ENCODE measurements at places on chromosomes 1 and 21.
A peak's percentile ranks its signal among the peaks of the same experiment; 100 is the strongest.

GRCh38 chr1:179816196-179816960 lies 61.2 kb downstream of the TOR1AIP2 start:
- peak; percentile 40 for DNase-seq

DNA sequence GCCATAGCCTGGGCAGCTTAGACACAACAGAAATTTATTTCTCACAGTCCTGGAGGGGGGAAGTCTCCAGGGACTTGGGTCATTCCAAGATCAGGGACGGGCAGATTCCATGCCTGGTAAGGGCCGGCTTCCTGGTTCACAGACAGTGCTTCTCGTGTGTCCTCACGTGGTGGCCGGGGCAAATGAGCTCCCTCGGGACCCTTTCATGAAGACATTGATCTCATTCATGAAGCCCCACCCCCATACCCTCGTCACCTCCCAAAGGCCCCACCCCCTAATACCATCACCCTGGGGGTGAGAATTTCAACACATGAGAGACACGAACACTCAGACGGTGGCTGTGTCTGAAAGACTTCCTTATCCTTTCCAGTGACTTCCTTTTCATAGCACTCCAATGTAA lies 51.5 kb downstream of the ACOT7 start:
- DNase-seq = no peak

DNA sequence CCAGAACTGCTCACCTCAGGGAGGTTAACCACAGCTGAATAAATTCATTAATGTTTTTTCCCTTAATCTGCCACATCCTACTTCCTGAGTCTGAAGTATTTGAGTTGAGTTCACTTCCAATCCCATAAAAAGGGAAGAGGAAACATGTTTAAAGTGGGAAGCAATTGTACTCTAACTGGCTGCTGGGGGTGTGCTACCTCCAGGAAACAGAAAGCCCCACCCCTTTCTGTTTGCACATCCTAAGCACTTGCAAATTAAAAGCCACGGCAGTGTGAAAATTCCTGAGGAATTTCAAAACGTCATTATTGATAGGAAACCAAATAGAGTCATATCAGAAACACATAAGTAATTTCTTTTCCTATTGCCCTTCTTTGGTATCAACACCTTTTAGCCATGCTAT lies 307.0 kb upstream of the NR5A2 start:
- DNase-seq = no peak

DNA sequence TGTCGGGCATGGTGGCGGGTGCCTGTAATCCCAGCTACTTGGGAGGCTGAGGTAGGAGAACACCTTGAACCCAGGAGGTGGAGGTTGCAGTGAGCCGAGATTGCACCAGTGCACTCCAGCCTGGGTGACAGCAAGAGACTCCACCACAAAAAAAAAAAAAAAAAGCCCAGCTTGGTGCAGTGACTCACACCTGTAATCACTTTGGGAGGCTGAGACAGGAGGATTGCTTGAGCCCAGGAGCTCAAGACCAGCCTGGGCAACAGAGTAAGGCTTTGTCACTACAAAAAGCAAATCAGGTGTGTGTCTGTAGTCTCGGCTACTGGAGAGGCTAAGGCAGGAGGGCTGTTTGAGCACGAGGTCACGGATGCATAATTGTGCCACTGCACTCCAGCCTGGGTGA lies 5.0 kb upstream of the H6PD start:
- no peak for DNase-seq

DNA sequence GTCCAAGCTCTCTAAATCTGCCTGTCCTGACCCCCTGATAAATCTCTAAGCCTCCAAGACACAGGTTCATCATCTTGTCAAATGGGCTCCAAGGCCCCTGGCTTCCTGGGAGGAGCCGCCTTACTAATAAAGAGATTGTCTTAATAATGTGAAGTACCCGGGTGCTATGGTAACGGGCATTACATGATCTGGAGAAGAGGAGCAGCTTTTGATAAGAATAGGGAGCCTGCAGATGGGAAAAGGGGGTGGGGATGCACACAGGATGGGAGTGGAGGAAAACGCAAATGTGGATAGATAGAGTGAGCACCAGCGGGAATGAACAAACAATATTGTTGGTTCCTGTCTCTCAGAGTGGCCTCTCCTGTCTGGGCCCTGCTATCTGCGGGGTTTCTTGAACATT lies 11.9 kb upstream of the RXRG start:
- DNase-seq = no peak

- DNase-seq = no peak
Measured at GRCh38 chr1:18119771-18120377, 12.3 kb downstream of the IGSF21 start.

- DNase-seq = no peak
Measured at GRCh38 chr1:156064615-156065014, 3.7 kb downstream of the RAB25 start.

GRCh38 chr1:22275626-22276395 lies 132.9 kb upstream of the WNT4 start:
- peak; percentile 68 for DNase-seq

DNA sequence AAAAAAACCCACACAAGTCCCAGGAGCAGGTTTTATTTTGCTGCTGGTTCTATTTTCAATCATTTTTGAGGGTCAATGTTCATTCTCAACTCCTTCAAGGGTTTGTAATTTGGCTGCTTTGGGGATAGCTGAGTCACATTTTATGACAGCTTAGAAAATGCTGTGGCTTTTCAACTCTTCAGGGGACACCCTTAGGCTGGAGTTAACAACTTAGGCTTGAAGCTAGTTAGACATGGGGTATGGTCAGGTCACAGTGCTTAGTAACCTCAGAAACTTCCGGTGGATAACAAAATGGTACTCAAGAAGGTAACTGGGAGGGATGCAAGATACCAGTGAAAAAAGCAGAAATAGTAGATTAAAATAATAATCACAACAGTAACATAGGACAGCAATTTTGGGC lies 308.8 kb downstream of the HHIPL2 start:
- DNase-seq = no peak

GRCh38 chr21:23951251-23951650 lies 1656.0 kb downstream of the MRPL39 start:
- no peak for DNase-seq

DNA sequence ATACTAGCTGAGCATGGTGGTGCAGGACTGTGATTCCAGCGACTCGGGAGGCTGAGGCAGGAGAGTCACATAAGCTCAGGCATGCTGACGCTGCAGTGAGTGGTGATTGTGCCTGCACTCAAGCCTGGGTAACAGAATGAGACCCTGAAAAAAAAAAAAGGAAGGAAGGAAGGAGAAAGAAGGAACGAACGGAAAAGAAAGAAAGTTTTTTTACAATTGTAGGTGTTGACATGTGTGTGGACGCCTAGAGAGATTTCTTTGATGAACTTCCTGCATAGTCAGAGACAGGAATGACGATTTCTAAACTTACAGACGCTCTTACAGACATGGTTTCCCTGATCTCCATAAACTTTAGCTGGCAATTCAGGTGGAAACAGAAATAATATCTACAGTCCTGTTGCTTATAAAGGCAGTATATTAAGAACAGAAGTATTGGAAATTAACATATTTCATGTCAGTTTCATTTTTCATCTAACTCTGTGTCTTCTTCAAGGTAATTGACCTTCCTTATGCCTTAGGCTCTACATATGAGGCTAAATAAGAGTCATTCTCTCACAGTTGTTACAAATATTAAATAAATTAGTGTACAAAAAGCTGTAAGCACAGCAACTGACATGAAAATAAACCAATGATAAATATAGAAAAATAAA lies 4.1 kb downstream of the SAMSN1 start:
- DNase-seq = no peak

GRCh38 chr21:25457946-25458345 lies 149.3 kb downstream of the MRPL39 start:
- DNase-seq = no peak

GRCh38 chr1:154556422-154556821 lies 2.0 kb downstream of the UBE2Q1 start:
- DNase-seq = no peak

DNA sequence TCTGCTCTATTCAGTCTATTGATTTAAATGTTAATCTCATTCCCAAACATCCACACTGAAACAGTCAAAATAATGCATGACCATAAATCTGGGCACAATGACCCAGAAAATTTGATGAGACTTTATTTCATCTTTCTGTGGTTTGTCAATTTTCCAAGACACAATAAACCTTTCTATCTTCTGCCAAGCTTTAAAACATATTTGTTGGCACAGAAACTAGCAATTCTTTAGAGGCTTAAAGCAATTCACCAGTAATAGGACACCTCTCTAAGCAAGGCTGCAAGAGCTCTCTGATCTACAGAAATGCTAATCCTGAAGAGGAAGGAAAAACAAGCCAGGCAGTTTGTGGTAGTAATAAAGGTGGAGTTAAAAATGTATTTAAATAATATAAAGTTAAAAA lies 113.7 kb downstream of the FCRL5 start:
- no peak for DNase-seq

DNA sequence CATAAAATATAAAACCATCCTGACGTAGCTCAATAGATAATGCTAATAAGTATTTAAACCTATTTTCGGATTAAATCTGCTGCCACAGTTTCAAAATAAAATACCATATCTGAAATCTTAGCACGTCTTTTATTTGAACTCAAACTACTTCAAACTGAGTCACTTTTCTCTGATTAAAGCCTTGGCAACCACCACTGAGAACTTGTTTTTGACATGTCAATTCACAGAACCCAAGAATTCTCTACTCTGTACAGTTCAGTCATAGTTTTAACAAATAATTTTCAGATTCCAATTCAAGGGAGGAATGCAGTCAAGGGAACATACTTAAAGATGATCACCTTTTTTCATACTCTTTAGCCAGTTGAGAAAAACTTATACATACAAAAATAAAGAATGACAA lies 643.2 kb downstream of the KCNT2 start:
- no peak for DNase-seq

GRCh38 chr1:190658907-190659306 lies 181.2 kb upstream of the BRINP3 start:
- no peak for DNase-seq
